ENCODE measurements at places on chromosomes 4 and X.

GRCh38 chrX:108000751-108001150 is 18.6 kb upstream of the TEX13B start:
- no peak for DNase-seq

DNA sequence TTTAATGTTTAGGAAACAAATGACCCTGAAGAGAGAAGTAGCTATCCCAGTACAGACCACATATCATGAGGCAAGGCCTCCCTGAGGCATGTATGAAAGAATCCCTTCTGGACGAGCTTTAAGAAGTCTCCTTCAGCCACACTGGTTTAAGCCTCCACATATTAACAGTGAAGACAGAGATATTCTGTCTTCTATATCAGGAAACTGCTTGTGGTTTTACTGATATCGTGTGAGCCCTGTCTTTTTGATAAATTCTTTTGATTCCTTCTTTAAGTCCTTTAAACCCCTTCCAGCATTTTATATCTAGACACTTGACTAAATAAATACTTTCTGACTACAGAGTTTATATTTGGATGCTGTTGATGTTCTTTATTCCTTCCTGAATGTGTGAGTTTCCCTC is 45.9 kb upstream of the GPC4 start:
- DNase-seq: no peak

- DNase-seq: no peak
Observed at GRCh38 chr4:20444599-20445337, 193.1 kb downstream of the SLIT2 start.

DNA sequence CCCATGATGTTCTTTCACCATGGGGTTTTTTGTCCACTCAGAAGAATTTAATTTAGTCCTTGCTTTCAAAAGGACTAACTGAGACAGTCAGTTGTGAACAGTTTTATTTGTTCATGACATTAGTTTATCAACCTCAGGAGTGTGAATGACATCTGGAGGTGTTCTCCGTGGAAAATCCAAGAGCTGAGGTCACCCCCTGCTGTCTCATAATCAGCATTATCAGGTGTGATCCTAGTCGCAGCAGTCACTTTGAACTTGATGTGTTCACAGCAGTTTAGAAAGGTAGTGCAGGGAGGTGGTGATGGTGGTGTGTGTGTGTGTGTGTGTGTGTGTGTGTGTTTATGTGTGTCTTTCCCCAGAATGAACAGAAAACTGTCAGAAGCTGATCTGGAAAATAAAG is 1760.8 kb upstream of the PCDH10 start:
- DNase-seq: no peak

DNA sequence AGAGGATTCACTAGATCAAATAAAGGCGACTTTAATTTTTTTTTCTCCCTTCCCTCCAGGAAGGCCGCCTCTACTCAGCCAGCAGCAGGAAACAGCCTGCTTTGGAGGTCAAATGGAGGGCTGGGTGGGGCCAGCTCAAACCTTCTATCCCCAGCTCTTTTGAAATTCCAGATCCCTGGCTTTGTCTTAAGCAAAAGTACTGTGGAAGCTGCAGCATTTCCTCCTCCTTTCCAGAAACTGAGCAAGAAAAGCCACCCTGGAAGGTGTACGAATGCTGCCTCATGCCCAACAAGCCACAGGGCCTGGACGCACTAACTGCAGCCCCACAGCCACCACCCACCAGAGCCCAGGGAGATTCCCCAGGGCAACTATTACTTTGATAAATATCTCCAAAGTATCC is 55.1 kb upstream of the ZCCHC13 start:
- DNase-seq: no peak

GRCh38 chr4:139847602-139848001 is 182.0 kb downstream of the MGST2 start:
- no peak for DNase-seq
